ENCODE measurements at places on chromosomes 3 and 15. TPM values are rescaled to one million over a fixed set of nuclear protein-coding genes. Genes with fewer than 3 reads are reported as not detected.

Gene FANCD2OS
- not detected for polyA plus RNA-seq

Gene VWA5B2
- not detected for polyA plus RNA-seq

Gene LOXL1
- 24.2 TPM for polyA plus RNA-seq

Gene AADACL2
- polyA plus RNA-seq = not detected

Gene CYP1A2
- not detected for polyA plus RNA-seq

Gene NFKBIZ
- 28.2 TPM for polyA plus RNA-seq

Gene GATM
- 0.16 TPM for polyA plus RNA-seq

Gene PRR20G
- polyA plus RNA-seq = not detected

Gene SLC25A38
- 65.8 TPM for polyA plus RNA-seq

Gene MYO5A
- 6.1 TPM for polyA plus RNA-seq

Gene EIF2B5
- polyA plus RNA-seq = 50.6 TPM

Gene ITIH3
- not detected for polyA plus RNA-seq

Gene ENTPD3
- polyA plus RNA-seq = not detected

- no peak for DNase-seq
Observed at GRCh38 chr3:120436523-120437050, 14.2 kb downstream of the FSTL1 start.

- DNase-seq = no peak
Observed at GRCh38 chr3:74592359-74592758, 22.1 kb downstream of the CNTN3 start.

DNA sequence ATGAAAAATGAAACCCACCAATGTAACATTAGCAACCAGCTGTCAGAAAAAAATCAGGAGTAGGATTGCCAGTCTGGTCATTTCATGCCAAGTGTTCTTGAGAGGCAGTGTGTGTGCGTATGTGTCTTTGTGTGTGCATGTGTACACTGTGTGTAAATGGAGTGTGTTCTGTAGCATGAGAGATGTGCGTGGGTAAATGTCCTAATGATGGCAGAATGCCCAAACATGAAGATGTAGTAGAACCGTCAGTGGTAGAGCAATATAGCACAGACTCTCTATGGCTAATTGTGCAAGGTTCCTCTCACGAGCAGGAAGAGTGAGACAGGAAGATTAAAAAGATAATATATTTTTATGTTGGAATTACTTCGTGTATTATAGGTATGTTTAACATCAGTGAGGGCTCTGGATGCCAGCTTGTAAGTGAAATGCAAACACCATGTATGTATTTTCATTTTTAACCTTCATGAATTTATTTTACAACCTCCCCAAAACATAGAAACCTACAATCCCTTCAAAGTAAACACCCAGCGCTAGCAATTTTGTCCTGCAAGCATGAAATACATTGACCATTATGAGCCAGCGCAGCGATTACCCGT is 1038.7 kb downstream of the IGSF11 start:
- DNase-seq = no peak

DNA sequence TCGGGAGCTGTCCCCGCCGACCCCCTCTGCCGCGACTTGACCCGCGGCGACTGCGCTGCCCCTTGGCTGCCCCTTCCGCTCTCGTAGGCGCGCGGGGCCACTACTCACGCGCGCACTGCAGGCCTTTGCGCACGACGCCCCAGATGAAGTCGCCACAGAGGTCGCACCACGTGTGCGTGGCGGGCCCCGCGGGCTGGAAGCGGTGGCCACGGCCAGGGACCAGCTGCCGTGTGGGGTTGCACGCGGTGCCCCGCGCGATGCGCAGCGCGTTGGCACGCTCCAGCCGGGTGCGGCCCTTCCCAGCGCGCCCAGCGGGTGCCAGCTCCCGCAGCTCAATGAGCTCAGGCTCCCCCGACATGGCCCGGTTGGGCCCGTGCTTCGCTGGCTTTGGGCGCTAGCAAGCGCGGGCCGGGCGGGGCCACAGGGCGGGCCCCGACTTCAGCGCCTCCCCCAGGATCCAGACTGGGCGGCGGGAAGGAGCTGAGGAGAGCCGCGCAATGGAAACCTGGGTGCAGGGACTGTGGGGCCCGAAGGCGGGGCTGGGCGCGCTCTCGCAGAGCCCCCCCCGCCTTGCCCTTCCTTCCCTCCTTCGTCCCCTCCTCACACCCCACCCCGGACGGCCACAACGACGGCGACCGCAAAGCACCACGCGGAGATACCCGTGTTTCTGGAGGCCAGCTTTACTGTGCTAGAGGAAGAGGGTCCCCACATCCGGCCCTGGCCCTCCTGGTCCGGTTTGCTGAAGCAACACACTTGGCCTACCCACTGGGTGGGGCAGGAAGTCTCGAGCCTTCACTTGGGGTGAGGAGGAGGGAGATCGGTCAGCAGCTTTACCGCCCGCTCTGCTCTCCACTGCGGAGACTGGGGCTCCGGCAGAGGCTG is at the start of gene RASSF1:
Gene RASSF1, minus strand, starts transcription at position 389 of the 882 bp plus-strand sequence. Its CDS starts 31 bp downstream, at position 358.
- DNase-seq = peak; percentile 91

GRCh38 chr15:50758712-50759205 is 6.7 kb downstream of the SPPL2A start:
- no peak for DNase-seq

DNA sequence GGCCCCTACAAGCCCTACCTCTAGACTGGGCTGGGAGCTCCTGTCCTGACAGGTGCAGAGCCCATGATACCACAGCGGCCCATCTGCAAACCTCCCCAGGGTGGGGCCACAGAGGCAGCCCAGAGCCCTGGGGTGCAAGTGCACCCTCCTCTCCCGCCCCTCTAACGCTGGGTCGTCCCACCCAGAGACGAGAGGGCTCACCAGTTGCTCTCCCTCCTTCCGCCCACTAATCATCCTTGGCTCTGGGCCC is 742 bp downstream of the TNK2 start:
- DNase-seq = no peak

DNA sequence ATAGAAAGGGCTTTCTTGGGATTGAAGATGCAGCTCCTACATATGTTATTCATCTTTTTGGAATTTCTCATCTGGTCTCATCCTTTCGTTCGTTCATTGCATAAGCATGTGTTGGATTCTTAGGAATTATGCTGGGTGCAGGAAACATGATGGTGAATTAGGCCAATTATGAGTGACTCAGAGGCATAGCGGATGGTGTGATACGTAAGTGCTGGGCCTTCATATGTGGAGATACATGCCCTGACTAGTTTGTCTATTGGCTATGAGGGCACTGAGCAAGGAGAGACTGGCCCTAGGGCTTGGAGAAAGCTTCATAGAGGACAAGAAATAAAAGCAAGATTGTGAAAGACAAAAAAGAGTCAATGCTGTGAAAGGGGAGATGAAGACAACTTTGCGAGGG is 235.1 kb downstream of the MYRIP start:
- DNase-seq = no peak

GRCh38 chr3:149042789-149043386 is 43.4 kb downstream of the HLTF start:
- peak; percentile 67 for DNase-seq

DNA sequence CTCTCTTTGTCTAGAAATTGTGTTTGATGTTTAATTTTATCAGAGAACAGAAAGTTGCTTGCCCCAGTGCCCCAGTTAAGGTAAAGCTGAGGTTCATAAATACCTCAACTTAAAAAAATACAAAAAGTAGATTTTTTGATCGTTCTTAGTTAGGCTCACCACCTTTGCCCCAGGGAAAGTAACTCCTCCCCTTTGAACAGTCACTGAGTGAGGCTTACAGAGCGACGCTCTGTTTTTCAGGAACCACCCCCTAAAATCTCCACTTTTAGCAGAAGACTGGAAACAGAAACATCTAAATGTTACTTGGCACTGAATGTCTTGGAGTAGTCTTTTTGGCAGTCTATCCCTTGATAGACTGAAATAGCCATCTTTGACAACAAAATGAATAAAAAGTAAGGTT is 24.9 kb downstream of the BLM start:
- no peak for DNase-seq

DNA sequence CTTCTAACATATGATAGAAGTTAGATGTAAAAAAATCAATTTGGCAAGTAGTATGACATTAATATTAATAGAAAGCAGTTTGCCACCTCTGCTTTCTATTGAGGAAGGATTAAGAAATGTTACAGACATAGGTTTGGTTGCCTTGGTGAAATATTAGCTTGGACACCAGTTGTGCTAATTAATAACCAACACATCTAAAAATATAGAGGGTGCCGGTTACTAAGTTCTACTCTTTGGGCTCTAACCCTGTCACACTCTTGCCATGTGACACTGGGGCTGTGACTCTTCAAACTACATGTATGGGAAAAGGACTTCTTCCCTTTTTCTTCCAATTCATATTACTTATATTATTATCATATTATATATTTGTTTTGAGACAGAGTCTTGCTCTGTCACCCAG is 64.4 kb downstream of the TRIM71 start:
- no peak for DNase-seq

DNA sequence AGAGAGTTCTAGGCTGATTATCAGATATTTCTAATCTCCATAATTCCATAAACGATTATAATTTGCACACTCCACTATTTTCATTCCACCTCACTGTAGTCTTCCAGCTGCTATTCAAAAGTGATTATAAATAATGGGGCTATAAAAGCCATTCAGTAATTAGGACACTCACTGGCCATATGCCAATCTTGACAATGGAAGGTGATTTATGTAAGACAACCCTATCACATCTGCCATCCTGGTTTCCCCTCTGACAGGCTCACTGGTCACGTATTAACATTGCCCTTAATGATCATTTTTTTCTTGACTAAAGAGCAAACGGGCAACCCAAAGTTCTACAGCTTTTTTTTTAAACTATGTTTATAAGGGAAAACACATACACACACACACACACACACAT is 402.4 kb downstream of the MAGI1 start:
- DNase-seq = no peak

DNA sequence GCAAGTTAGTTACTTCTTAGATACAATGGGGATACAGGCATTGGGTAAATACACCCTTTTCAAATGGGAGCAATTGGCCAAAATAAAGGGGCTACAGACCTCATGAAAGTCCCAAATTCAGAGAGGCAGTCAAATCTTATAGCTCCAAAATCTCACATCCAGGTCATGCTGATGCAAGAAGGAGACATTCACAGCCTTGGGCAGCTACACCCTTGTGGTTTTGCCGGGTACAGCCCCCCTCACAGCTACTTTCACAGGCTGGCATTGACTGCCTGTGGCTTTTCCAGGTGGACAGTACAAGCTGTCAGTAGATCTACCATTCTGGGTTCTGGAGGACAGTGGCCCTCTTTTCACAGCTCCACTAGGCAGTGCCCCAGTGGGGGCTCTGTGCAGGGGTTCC is 17.5 kb upstream of the PLSCR1 start:
- DNase-seq = no peak

- no peak for DNase-seq
Observed at GRCh38 chr3:12904951-12905315, 63.6 kb upstream of the RPL32 start.

GRCh38 chr3:152236716-152237115 is 32.0 kb upstream of the MBNL1 start:
- no peak for DNase-seq

DNA sequence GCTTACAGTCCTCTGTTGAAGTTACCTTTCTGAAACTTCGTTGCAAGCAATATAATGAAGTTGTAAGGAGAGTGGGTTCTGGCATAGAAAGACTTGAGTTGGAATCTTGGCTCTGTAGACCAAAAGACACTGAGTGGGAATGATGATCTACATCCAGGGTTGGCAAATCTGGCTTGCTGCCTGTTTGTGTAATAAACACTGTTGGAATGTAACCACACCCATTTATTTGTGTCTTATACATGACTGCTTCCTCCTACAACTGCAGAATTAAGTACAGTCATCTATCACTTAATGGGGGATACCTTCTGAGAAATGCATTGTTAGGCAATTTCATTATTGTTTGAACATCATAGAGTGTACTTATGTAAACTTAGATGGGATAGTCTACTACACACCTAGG is 178.4 kb upstream of the SUCLG2 start:
- DNase-seq = no peak

- DNase-seq = no peak
Observed at GRCh38 chr3:186515125-186515524, 29.1 kb downstream of the CRYGS start.

DNA sequence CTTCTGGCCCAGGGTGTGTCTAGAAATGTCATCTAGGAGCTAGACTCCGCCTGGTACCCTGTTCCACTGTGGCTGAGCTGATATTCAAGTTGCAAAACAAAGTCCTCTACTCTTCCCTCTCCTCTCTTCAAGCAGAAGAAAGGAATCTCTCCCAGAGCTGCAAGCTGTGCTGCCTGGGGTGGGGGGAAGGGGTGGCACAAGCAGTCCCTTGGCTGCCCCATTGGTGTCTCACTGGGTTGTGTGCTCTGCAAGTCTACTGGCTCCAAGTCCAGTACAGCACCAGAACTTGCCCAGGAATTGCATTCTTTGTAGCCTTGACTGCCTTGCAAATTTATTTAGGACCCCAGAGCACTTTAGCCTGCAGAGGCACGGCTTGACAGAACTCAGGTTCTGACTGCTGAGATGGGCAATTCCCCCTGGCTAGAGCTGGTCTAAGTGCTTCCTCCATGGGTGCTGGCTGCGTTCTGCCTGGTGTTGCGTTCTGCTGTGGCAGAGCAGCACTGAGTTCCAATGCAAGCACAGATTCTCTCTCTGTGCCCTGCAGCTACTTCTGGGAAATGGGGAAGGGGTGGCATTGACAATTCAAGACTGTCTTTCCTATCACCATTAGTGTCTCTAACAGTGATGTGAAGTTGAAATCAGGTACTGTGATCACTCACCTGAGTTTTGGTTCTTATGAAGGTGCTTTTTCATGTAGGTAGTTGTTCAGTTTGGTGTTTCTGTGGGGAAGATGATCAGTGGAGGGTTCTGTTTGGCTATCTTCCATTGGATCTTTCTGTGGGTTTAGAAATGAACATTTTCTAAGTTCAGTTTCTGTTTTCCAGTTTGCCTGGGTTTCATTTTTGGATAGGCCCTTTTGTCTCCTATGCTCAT is 39.5 kb downstream of the OXSR1 start:
- DNase-seq = peak; percentile 18

DNA sequence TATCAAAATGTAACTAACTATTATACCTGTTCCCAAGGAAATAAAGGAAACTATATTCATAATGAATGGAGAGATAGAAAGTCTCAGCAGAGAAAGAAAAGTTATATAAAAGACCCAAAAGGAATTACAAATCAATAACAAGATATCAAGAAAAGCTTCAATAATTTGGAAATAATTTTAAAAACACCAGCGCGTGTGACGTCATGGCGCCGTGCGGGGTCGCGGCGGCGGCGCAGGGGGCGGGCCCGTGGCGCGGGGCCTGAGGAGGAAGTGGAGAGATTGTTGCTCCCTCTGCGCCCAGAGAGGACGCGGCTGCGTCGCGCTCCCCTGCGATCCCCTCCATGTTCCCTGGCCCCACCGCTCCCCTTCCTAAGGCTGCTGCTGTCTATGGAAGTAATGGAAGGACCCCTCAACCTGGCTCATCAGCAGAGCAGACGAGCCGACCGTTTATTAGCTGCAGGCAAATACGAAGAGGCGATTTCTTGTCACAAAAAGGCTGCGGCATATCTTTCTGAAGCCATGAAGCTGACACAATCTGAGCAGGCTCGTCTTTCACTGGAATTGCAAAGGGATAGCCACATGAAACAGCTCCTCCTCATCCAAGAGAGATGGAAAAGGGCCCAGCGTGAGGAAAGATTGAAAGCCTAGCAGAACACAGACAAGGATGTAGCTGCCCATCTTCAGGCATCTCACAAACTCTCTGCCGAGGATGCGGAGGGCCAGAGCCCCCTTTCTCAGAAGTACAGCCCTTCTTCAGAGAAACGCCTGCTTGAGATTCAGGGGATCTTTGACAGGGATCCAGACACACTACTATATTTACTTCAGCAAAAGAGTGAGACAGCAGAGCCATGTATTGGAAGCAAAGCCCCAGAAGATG is 4.1 kb downstream of the XCR1 start:
- no peak for DNase-seq

Data from CD4-positive, CD25-positive, alpha-beta regulatory T cell (primary cell).